Fibroblast of villous mesenchyme (primary cell): ENCODE measurements at places on chromosomes 2 and 18.
A peak's percentile ranks its signal among the peaks of the same experiment; 100 is the strongest.

GRCh38 chr18:2112435-2113045, 458.8 kb downstream of the METTL4 start:
- DNase-seq = no peak

DNA sequence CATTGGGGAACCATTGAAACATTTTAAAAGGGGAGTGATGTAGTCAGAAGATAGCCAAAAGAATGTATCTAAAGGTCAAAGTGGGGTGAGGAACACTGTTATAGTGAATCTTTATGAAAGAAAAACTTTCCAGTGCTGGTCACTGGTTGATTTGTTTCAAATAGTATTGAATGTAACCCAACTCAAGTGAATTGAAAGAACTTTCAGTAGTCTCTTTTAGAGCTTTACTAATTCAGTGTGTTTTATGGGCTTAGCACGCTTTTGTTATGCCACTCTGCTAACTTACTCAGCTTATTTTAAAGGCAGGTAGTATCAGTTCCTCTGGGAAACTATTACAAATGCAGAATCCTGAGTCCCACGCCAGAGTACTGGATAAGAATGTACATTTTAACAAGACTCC, 57.3 kb downstream of the GTF2A1L start:
- no peak for DNase-seq

GRCh38 chr2:108220191-108220590, 19.6 kb upstream of the SULT1C3 start:
- no peak for DNase-seq

GRCh38 chr2:153939124-153939796, 67.5 kb downstream of the GALNT13 start:
- no peak for DNase-seq

- no peak for DNase-seq
Observed at GRCh38 chr2:162063899-162064298, 10.1 kb downstream of the DPP4 start.

- no peak for DNase-seq
Observed at GRCh38 chr2:106020821-106021661, 173.1 kb downstream of the UXS1 start.

- peak; percentile 23 for DNase-seq
Observed at GRCh38 chr18:770583-770961, 41.5 kb downstream of the YES1 start.

DNA sequence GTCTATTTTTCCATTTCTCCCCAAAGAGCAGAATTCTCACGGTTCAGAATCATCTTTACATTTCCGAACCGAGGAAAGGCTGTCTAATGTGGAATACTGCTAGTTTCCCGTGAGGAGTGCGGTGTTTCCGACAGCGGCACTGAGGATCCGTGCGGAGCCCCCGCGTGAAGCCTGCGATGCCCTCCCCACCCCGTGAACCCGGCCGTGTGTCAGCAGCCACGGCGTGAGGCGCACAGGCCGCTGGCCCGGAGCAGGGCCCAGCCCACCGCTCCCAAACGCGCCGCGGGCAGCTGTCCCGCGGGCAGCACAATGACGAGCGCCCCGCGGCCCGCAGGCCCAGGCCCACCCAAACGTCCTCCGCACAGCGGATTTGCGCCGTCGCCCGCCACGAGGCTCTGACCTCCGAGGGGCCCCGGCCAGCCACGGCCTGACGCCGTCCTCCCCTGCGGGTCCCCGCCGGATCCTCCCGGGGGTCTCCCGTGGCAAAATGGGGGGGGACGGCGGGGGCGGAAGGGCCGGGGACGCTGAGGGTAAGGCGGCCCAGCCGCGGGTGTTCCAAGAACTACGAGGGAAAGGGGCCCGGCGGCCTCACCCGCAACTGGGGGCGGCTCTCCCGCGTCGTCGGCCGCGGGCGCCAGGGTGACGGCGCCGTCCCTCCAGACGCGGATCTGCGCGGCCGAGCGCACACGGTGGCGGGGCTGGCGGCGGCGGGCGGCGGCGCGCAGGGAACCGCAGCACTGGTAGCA, 796 bp downstream of the SPIRE1 start:
- DNase-seq = peak; percentile 62

GRCh38 chr18:25305584-25305983, 46.4 kb downstream of the ZNF521 start:
- DNase-seq = no peak

DNA sequence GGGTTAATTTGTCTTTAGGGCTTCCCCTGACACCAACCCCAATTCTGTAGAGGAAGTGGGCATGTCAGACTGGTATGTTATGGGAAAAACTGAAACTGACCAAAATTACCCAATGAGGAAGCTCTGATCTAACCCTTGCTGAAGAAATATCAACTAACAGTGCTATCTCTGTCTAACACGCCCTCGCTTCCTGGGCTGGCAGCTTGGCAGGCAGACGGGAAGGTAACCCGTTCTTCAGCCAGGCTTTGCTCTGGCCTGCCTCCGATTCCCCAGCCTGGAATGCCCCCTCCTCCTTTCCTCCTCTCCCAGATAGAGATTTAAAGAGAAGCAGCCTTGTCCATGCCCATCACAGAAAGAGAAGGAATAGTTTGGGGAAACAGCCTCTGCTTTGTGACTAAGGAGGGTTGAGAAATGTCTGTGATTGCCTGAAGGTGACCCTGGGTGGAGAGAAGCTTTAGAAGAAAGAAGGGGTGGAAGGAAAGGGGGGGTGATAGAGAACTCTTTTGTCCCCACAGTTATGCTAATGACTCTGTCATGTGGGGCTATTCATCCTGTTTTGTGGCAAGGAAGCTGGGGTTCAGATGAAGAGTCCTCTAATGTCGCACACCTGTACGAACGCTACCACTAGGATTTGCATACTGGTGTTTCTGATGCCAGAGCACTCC, 15.4 kb downstream of the HK2 start:
- peak; percentile 82 for DNase-seq

GRCh38 chr2:128641421-128642080, 322.9 kb upstream of the HS6ST1 start:
- DNase-seq = no peak

GRCh38 chr18:59547581-59548182, 149.5 kb downstream of the CCBE1 start:
- peak; percentile 84 for DNase-seq

- peak; percentile 66 for DNase-seq
Observed at GRCh38 chr2:46096260-46096659, 200.9 kb upstream of the EPAS1 start.

- no peak for DNase-seq
Observed at GRCh38 chr2:85457877-85458316, 39.4 kb downstream of the SH2D6 start.

GRCh38 chr2:180325416-180326120, 318.5 kb upstream of the CWC22 start:
- DNase-seq = no peak

DNA sequence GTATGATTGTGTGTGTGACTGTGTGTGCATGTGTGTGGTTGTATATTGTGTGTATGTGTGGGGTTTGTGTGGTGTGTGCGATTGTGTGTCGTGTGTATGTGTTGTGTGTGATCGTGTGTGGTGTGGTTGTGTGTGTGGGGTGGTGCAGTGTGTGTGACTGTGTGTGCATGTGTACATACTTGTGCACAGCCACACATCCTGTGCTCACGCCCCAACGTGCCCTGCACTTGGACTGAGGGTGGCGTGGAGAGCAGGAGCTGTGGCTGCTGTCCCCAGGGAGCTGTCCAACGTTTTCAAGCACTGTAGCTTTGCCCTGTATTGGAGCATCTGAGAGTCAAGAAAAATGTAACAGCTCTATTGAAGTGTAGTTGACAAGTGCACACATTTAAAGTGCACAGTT, 243.2 kb upstream of the HDAC4 start:
- DNase-seq = peak; percentile 3

GRCh38 chr2:132788310-132788838, 118.4 kb upstream of the LYPD1 start:
- DNase-seq = no peak

DNA sequence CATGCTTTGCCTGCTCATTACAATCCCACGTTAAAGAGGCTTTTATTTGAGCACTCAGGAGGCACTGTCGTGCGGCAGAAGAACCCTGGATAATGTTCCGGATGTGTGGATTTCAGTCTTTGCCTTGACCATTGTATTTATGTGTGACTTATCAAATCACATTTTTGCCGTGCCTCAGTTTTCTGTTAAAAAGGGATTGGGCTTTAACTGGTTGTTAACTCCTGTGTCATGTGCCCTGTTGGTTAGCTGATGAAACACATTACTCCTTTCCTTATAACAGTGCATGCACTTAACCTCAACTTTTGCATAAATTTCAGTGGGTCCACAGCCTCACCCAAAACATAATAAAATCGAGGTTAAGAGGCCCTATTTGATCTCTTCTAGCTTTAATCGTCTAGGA, 52.7 kb downstream of the NAB1 start:
- DNase-seq = no peak

DNA sequence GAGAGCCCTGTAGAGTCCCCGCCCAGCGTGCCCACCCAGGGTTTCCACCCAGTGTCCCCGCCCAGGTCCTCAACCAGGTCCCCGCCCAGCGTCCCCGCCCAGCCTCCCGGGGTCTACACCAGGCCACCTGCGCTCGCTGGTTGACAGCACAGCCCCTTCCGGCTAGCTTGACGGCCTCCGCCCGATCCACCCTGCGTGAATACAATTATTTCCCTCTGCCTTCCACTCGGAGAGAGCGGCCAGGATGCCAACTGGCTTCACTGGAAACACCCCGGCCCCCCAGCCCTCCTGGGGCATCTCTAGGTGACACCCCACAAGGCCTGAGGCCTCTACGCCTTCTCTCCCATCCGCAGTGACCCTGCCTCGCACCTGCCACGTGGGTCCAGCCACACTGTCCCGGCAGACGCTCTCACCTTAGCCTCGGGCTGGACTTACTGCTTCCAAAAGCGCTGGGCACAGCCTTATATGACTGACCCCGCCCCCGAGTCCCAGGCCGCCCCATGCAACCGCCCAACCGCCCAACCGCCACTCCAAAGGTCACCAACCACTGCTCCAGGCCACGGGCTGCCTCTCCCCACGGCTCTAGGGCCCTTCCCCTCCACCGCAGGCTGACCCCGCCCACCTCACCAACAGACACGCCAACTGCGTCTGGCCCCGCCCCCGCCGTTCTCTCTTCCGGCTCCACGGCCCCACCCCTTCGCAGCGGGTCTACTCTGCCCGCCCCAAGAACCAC, 188.1 kb downstream of the LAMA1 start:
- DNase-seq = no peak

DNA sequence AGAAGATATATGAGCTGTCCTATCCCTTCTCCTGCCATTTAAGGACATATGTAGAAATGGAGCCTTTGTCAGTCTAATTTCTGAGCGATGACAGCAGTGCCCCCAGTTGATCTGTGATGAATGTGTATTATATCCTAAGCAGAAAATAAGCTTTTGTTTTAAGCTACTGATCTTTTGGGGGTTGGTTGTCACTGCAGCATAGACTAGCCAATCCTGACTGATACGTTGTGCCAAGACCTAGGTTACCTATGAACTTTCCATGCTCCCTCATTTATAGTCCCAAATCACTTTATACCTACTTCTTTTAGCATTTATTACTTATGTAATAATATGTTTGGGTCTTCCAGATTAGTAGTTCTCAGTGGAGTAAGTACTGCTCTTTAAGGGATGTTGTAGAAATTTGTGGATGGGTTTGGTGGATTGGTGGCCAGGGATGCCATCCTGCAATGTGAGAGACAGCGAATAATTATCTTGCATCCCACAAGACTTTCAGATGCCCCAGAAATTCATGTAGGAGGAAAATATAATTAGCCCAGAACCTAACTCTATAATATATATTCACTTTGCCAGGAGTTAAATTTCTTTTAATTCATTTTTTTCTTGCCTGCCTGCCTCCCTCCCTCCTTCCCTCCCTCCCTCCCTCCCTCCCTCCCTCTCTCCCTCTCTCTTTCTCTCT, 11.8 kb downstream of the SMAD4 start:
- DNase-seq = no peak

- DNase-seq = no peak
Observed at GRCh38 chr2:119429225-119429981, 2.3 kb upstream of the TMEM37 start.

- DNase-seq = peak; percentile 94
Observed at GRCh38 chr2:224520064-224520463, 65.1 kb downstream of the CUL3 start.

DNA sequence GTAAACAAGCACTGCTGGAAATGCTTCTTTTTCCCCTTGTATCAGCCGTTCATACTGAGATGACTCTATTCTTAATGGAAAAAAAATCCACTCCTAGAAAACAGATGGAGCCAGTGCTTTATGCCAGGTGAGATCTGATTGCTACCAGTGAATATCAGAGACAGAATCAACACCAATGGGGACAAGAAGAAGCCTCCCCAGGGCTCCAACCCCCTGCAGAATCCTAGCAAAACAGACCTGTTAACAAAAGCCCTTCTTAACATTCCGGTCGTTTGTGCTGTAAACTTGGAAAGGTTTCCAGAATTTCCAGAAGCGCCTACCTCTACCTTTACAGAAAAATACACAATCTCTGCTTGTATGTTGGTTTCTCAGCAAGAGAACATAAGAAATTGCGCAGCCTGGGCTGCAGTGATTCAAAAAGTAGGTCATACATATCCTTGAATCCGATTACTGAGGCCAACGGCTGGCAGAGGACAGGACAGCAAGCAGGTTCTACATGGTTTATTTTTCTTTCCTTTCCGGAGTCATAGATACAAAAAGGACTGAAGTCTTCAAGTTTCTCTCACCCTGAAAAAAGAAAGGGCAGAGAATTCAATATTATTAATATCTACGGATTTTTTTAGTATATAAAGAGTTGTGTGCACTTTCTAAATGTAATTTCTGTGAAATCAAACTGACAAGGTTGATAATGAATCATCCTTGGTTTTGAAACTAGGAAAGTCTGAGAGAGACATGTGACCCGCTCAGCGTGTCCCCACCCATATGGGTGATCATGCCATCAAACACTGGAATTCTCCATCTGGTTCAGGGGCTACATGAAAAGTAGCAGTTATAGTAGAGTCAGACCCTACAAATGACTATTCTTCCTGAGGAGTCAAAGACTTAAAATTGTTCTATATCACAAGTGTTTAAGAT, 266.7 kb upstream of the MGAT5 start:
- DNase-seq = no peak

DNA sequence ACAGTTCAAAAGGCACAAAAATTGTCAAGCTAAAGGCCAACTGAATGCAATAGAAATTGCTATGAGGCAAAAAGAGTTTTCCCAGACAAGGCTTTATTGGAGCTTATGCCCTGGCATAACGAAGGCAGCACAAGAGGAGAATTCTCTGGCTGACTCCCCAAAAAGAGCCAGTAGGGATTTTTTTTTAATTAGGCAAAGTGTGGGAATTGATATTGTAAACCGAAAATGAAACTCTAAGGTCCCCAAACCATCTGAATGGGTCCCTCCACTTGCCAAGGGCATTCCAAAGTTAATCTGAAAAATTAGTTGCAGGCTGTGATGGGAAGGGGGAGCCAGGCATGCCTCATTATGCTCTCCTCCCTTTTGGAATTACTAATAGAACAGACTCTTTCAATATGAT, 118.9 kb downstream of the SPOPL start:
- DNase-seq = no peak
